DMS153 (cell line): ENCODE measurements at places on chromosomes 1 and 21.
A peak's percentile ranks its signal among the peaks of the same experiment; 100 is the strongest.

GRCh38 chr1:1917995-1918900 is 831 bp downstream of the TMEM52 start:
- DNase-seq, result no peak

- no peak for DNase-seq
Measured at GRCh38 chr21:36489103-36489775, 9.3 kb upstream of the CLDN14 start.

GRCh38 chr21:36330904-36331303 is 10.9 kb downstream of the MORC3 start:
- DNase-seq, result no peak

DNA sequence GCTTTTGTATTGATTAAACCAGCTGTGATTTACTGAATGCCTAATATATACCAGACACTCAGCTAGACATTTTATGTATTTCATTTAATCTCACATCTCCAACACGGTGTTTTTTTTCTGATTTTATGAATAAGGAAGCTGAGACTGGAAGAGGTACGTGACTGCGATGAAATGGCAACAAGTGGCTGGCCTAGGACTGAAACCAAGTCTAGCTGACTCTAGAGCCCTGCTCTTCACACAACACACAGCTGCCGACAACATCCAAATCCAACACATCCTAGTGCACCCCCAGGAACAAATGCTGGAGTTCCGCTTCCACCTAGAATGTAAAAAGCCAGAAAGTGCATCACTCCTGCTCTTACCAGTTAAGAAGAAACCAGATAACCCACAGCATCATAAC is 10.7 kb upstream of the TOMM20 start:
- no peak for DNase-seq

- DNase-seq, result no peak
Measured at GRCh38 chr1:236131916-236132315, 10.4 kb upstream of the GPR137B start.

GRCh38 chr1:229227298-229227919 is 43.5 kb upstream of the RAB4A start:
- DNase-seq, result peak; percentile 83

DNA sequence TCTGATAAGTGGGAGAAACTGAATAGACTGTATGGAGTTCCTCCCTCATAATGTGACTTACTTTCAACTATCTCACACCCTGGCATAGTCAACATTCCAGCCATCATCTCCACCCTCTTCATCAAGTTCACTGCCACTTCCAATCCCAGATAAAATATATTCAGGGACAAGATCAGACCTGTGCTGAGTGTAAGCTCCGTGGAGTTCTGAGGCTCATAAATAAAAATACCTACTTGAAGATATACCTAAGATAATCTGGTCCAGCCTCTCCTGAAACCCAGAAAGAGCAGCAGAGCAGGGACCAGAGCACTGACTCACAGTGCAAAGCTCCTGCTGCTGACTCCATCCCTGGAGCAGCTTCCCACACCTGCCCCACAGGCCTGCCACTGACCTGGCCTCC is 1.7 kb upstream of the LCE7A start:
- no peak for DNase-seq

- DNase-seq, result no peak
Measured at GRCh38 chr21:29892379-29892778, 47.4 kb downstream of the GRIK1 start.

DNA sequence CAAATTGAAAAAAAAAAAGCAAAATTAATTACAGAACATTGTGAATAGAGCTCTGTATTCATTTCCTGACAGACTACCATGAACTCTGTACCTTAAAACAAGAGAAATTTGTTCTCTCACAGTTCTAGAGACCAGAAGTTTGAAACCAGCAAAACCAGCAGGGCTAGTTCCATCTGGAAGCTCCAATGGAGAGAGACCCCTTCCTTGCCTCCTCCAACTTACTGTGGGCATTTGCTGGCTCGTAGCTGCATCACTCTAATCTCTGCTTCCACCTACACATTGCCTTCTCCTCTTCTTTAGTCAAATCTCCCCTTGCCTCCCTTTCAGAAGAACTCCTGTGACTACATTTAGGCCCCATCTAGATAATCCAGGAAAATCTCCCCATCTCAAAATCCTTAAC is 56.5 kb downstream of the SYDE2 start:
- DNase-seq, result no peak

DNA sequence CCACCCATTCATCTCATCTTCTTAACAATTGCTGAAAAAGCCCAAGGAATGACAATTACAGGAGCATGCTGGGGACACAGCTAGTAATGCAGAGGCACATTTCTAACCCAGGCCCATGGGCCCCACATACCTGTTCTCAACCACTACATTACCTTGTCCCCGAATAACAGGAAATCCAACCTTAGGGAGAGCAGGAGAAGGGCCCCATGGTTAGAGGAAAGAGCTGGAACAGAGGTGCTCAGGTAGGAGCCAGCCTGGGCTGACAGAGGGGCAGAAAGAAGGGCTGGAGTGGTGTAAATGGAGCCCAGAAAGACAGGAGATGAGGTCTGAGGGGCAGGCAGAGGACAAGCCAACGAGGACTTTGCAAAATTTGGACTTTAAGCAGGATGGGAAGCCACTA is 11.4 kb upstream of the S100A8 start:
- DNase-seq, result no peak

DNA sequence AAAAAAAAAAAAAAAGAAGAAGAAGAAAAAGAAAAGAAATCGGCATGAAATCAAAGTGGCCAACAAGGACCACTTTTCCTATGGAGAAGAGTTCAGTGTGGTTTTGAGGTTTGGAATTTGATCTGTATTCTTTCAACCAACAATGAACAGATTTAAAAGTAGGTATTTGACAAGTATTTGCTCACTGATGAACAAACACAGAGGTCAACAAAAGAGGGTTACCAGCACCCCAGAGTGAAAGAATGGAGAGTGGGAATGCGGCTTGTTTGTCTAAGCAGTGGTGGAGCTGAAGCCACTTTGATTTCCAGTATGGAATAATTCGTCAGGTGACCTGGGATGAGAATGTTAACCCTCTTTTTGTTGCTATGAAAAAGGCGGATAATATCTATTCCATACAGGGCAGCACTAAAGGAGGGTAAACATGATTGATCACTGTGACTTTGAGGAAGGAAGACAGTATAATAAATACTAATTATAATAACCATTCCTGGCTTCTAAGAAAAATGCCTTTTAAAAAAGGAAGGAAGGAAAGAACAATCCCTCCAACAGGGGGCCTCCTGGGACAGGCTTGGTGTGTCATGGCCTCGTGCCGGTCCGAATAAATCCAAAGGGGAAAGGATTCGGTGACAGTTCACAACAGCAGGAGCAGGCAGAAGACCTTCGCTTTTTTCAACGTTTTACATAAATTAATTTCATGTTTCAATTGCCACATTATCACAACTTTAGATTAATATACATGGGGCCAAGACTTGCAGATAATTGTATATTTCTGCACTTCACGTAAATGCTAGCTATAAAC is 37.2 kb upstream of the SIM2 start:
- peak; percentile 56 for DNase-seq

DNA sequence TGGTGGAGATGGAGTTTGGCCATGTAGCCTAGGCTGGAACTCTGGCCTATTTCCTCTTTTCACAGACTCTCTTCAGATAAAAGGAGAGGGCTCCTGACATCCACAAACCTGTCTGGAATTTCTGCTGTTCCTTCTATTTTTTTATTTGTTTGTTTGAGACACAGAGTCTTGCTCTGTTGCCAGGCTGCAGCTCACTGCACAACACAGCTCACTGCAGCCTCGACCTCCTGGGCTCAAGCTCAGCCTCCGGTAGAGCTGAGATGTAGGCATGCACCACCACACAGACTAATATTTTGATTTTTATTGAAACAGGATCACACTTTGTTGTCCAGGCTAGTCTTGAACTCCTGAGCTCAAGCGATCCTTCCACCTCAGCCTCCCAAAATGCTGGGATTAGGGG is 230.9 kb downstream of the TM2D1 start:
- no peak for DNase-seq

GRCh38 chr21:14382486-14382834 is 486 bp downstream of the HSPA13 start:
- no peak for DNase-seq

DNA sequence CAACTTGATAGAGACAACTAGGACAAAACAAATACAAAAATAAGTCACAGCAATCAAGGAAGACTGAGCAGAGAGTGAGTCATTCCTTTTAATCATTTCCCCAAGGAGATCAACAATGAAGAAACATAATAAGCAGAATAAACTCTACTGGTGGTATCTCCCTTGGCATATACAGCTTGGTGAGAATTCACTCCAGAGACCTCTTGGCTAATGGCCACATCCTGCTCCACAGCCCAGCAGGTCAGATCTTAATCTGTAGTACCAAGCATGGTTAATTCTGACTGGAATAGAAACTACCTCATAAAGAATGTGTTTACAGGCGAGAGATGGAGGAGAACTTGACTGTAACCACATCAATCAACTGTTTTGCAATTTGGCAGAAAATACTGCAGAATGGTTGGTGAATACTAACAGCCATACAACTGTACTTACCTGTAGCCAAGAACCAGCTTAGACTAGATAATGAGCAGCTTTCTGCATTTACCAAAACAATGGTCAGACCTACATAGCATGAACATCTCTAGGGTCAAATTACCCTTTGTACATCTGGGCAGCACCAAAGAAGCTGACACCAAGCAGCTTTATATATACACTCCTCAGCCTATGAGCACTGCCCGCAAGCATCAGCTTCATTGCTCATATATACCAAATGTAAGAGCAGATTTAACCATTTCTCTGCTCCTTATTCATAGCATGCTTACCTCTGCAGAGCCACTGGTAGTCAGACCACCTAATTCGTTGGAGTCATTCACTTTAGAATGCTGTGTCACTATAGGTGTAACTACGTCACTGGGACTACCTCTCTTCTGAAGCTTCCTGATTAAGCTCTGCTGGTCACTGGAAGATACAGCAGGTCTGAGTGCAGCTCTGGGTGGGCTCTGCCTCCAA is 51.0 kb downstream of the KIAA0319L start:
- peak; percentile 78 for DNase-seq

GRCh38 chr1:1240822-1241587 is 5.5 kb downstream of the C1QTNF12 start:
- no peak for DNase-seq

DNA sequence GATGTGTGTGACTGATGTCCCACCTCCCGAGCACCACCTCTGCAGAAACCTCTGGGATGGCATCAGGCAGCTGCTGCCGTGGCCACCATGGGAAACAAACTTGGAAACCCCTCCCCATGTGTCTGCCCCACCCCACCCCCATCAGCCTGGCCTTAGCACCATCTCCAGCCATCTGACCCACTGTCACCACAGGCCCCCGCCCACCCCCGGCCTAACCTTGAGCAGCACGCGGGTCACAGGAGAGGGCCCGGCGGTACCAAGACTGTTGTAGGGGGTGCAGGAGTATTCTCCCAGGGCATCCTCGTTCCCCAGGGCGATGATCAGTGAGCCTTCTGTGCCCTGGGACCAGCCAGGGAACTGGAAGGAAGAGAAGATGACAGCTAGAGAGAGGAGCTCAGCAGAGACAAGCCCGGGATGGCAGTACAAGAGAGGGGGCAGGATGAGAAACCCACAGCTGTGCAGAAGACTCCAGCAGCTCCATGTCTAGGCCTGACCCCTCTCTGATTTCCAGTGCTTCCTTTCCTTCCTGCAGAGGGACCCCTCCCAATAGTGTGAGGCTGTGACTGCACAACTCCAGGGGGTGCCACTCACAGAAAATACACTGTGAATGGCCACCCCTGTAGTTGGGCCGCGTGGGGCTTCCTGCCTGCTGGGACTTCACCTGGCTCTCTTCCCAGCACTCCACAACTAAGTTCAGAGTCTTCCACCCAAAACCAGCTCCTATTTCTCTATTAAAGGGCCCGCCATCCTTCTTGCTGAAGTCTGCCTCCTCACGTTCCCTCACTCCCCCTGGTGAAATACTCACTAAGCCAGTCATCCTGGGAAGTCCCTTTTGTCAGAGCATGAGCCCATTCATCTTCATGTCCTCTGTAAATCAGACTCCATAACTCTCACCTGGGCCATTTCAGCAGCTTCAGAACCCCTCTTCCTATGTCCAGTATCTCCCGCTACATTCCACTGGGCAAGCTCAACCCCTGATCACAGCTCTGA is 7.3 kb upstream of the TAGLN2 start:
- DNase-seq, result no peak

GRCh38 chr1:207454046-207454964 is at the start of gene CR2:
CR2 (plus strand) TSS chr1:207454328; CDS start chr1:207454419, 91 bp downstream.
- DNase-seq, result peak; percentile 14

DNA sequence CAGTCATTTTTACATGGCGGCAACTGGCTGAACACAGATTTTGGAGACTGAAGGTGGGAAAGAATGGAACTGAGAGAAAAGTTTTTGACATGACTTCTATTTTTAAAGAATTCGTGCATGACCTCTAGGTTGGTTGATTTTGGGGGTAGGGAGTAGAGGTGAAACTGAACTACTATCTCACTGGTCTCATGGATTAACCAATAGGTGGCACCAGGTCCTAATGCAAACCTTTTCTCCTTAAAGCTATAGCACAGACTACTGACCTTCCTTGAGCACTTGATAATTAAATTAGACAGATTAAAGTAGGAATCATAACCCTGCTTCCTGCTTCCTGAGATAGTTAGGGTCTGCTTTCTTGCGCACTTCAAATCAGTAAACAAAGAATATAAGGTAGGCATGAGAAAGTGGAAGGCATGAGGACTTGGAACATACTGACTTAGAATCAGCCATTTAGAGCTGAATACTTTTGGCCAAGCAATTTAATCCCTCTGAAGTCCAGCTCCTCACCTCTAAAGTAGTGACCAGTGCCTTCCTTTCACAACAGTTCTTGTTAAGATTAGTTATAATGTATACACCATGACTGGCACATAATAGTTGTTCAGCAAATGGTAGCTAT is 206.0 kb downstream of the CENPF start:
- DNase-seq, result no peak

DNA sequence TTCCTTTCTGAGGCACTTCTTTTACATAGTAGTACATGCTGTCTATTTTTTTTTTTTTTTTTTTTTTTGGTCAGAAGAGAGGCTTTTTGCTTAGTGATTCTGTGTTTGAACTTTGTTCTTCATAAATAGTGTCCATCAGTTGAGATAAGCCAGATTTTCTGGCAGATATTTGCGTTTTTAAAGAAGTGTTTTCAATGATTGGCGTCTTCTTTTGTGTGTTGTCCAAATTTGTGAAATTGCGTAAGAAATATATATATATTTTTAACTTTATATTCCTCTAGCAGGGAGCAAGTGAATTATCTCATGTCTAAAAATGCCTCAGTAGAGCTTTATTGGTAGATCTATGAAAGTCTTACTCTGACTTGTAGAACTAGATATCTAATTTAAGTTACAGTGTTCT is 28.3 kb downstream of the NEK7 start:
- DNase-seq, result no peak

- DNase-seq, result no peak
Measured at GRCh38 chr21:37153196-37153934, 80.3 kb downstream of the TTC3 start.
